ENCODE measurements at places on chromosomes 3 and 15. TPM values are rescaled to one million over a fixed set of nuclear protein-coding genes. Genes with fewer than 3 reads are reported as not detected.

The ACVR2B gene
- total RNA-seq = 1.3 TPM

The ATP13A4 gene
- not detected for total RNA-seq

The ZDHHC23 gene
- total RNA-seq = 0.32 TPM

The MRPL46 gene
- 18.6 TPM for total RNA-seq

The MESP2 gene
- 0.32 TPM for total RNA-seq

DNA sequence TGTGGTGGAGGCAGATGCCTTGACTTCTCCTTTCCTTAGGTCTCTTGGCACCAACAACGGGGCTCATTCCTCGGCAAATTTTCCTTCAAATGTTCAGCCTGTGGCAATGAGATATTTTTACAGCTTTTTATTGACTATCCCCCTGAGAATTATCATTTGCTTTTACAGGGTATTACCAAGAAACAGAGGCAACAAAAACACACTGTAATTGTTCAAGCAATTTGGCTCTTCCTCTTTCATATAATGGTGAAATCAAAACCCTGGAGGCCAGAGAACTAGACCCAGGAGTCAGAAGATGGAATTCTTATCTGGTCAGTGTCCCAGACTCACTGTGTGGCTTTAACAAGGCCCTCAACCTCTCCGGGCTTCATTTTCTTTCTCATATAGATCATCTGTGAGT lies 40.1 kb downstream of the TRIM42 start:
- no peak for DNase-seq

DNA sequence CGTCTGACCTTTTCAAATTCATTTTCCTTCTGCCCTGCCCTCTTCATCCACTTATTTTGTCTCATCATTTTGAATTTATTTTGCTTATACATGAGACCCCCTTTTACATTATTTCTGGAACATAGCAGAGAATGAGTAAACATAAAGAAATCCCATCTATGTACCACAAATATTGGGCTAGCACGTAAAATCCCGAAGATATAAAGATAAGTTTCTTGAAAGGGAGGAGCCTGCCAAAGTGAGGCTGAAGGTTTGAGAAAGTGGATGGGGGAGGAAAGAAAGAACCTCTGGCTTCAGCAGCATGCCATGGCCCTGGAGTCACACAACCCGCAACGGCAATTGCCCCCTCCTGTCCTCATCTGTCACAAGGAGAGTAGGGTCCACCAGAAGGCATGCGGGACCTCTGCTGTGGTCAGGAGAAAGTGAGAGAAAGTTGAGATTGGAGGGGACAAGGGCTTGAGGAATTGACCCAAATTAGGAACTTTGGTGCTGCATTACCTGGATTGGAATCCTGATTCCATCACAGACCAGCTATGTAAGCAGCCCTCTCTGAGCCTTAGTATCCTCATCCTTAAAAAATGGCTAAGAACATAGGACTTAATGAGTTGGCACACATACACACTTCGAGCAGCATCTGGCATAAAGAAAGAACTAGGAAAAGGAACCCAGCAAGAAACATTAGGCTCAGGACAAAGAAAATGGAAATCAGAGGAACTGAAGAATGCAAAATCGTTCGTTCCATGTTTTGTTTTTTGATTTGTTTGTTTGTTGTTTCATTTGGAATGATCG lies 53.7 kb upstream of the GYG1 start:
- DNase-seq = no peak

DNA sequence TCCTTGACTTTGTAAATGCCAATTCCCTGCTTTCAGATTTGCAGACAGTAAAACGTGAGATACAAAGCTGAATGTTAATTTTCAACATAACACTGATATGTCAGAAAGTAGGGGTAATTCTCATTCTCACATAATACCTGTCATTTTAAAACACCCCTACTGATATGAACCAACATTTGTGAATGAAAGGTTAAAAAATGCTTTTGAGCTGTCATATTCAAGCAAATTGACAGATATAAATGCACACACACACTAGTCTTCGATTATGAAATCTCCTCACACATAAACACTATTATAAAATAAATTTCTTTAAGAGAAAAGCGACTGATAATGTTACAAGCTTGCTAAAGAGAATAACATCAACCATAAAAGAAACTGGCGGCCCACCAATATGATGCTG lies 128.8 kb downstream of the PEAK1 start:
- no peak for DNase-seq

DNA sequence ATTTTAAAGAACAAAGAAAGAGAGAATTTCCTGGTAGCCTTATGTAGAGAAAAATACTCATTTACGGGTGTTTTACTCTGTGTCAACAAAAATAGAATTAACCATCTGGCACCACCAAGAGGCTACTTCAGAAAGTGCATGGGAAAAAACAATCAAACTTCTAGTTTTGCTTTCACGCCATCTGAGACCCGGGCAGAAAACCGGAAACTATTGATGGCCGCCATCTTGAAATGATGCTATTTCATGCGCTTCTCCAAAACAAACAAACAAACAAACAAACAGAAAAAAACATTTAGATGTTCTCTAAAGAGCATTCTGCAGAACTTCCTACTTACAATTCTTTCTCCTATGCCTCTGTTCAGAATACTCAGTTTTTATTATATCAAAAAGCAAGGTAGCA lies 49.4 kb upstream of the SYNPR start:
- peak; percentile 37 for DNase-seq

GRCh38 chr3:120284747-120285507 lies at the start of gene GPR156:
Gene GPR156 (minus strand): TSS chr3:120285222. CDS start chr3:120244098, 41,124 bp downstream.
- no peak for DNase-seq

GRCh38 chr15:44999105-44999504 lies 23.9 kb upstream of the SORD start:
- DNase-seq = no peak

DNA sequence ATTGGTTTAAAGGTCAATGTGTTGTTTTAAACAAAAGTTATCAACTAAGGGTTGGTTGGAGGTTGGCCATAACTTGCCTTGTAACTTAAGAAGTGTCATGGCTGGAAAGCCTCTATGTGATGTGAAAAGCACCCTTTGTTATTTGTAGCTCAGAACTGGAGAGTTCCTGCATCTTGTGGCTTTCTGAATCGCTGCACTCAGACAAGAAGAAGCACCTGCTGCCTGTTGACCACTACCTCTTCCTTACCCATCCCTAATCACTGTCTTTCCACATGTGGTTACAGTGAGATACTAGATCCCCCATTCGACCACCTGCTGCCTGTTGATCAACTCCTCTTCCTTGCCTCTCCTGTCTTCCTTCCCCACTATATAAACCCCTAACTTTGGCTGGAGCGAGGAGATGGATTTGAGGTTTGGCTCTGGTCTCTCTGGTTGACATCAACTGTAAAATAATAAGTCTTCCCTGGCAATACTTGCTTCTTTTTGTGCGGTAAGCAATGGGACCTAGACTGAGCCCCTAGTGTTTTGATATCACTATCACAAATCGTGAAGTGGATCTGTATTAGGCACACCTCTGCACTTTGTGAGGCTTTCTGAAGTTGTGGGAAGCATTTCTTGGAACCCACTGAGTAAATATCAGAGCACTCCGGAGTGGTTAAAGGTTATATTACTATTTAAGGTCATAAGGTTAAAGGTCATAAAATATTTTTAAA lies 13.8 kb downstream of the RPL39L start:
- DNase-seq = no peak

- DNase-seq = no peak
Observed at GRCh38 chr3:126997455-126998038, 14.6 kb downstream of the PLXNA1 start.

DNA sequence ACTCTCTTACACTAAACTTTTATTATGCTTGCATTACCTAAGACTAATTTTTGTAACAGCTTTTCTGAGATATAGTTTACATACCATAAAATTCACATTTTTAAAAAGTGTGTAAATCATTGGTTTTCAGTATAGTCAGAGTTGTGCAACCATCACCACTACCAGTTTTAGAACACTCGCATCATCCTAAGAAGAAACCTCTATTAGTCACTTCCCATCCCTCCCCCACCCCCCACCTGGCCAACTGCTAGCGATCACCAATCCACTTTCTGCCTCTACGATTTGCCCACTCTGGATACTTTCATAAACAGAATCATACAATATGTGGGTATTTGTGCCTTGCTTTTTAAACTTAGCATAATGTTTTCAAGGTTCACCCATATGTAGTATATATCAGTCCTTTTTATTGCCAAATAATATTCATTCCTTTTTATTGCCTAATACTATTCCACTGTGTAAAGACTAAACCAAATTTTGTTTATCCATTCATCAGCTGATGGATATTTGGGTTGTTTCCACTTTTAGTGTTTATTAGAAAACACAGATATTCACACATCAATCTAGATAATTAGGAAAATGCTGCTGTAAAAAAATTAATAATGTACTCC lies 23.0 kb downstream of the UBP1 start:
- DNase-seq = peak; percentile 59

DNA sequence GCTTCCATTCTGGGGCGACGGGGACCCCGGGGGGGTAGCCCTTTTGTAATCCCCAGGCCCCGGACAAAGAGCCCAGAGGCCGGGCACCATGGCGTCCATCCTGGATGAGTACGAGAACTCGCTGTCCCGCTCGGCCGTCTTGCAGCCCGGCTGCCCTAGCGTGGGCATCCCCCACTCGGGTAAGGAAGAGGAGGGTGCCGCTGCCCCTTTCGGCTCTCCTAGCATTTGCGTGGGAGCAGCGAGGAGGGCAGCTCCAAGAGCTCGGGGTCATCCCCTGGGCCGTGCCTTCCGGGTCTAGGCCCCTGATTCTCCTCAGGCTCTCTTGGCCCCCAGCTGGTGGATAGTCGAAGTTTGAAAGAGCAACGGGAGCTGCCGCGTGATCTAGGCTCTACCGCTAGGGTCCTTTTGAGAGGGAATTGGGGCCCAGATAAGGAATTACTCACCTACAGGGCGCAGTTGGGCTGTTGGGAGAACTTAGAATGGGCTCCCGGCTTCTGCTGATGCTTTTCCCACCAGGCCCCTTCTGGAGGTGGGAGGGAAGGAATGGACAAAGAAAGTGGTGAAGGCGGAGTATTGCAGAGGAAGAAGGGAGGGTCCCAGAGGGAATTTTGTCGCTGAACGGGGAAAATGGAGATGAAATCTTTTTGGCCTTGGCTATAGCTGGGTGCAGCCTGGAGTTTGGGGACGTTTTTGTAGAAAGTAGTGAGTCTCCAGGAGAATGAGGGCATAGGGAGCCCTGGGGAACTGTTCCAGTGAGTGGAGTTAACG lies 615 bp downstream of the VPS18 start:
- peak; percentile 85 for DNase-seq

DNA sequence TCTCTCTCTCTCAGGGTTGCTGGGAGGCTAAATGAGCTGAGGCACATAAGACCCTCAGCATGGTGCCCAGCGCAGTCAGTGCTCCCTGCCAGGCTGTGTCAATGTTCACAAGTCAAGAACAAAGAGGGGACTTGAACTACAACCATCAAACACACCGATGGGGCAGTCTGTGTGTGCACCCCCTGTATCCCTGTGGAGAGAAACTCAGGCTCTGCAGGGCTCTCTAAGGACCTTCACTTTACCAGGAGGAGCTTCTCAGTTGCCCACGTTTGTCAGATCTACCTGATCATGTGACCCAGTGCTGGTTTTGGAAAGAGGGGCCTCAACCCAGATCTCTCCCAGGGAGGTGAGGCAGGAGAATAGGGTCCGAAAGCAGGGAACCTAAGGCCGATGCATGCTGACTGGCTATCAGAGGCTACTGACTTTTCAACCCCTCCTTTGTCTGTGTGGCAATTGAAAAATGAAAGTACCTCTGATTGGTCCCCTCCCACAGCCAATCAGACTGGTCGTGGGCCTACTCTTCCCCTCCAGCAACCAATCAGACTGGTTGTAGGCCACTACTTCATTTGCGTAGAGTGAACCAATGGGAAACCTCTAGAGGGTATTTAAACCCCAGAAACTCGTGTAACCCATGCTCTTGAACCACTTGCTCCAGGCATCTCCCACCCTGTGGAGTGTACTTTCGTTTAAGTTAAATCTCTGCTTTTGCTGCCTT lies 34.0 kb downstream of the RHCG start:
- peak; percentile 7 for DNase-seq
